ENCODE measurements at places on chromosomes 12 and 14.

- DNase-seq, result no peak
Measured at GRCh38 chr12:9607716-9608115, at the start of gene KLRB1. Gene KLRB1, minus strand, starts transcription at chr12:9607916. Its CDS starts 77 bp downstream, at chr12:9607839.

GRCh38 chr12:70043490-70044138 lies 199.6 kb upstream of the CNOT2 start:
- DNase-seq, result no peak

- no peak for DNase-seq
Measured at GRCh38 chr14:92529903-92530302, 16.3 kb downstream of the RIN3 start.

DNA sequence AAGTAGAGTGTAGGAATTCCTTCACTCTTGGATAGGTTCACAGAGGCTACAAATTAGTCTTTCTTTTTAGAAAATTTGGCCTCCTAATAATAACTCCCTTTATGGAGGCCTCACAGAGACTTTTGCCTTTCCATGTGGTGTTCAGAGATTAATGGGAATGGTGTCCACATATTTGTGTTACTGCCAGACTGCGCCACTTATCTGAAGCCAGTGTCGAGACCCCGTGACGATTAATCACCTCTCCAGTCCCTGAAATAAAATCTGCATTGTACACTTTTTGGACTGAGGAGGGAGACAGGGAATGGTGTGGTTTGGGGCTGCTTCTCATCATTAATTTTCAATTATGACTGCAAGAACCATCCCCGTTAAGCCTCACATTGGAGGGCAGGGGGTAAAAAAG lies 980.5 kb downstream of the FLRT2 start:
- no peak for DNase-seq

DNA sequence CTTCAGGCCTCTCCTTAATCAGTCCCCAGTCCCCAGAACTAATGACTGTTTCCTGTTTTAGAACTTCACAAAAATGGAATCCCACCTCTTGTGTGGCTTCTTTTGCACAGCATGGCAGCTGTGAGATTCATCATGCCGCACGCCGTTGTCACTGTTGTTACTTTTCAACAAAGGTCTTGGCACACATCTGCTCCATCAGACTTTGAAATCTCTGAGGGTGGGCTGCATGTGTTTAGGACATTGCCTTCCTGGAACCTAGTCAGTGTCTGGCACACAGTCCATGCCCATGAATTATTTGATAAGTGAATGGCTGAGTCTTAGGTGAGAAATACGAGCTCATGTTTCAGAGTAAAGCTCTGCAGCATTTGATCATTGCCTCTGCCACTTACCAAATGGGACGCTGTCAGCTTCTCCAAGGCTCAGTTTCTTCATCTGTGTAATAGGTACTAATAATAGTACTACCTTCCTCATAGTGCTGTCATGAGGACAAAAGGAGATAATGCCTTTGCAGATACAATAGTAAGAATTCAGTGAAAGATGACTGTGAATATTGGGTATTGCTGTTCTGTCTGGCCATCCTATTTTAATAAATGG lies 90.4 kb downstream of the SRRM4 start:
- no peak for DNase-seq

DNA sequence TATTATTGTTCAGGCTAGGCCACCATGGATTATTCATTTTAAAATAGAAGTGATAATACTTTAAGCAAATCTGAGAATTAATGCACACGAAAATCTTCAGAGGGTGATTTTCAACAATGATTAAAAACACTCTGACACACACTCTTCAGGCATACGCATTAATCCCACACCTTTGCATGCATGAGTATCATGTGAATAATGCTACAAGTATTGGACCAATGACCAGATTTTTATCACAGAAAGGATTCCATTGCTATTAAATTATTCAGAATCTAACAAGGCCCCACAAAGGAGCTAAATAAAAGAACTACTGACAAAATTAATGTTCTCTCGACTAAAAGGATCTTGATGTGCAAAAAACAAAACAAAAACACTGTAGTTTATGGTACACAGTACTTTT lies 11.1 kb downstream of the EPS8 start:
- DNase-seq, result no peak

- DNase-seq, result no peak
Measured at GRCh38 chr12:20274008-20274407, 94.3 kb upstream of the PDE3A start.

GRCh38 chr12:119870457-119870856 lies 6.7 kb downstream of the CIT start:
- DNase-seq, result no peak

DNA sequence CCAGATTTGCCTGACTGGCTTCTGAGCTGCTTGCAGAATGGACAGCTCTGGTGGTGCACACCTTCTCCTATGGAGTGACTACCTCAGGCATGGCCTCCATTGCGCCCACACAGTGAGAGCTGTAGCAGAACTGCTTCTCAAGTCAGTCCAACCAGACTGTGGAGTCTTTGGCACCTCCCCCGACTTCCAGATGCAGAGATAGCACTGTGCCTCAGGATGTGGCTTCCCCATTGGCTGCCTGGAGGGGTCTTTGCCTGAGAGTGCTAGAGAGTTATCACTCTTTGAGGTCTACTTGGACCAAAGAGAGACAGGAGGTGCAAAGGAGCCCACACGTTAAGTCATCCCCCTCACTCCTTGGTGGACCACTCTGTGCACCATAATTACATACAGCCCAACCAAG lies 44.8 kb upstream of the FRS2 start:
- no peak for DNase-seq

GRCh38 chr14:75636100-75636692 lies 24.5 kb downstream of the ERG28 start:
- no peak for DNase-seq

- DNase-seq, result no peak
Measured at GRCh38 chr12:39095636-39096330, 190.4 kb upstream of the CPNE8 start.

GRCh38 chr12:8544295-8544694 lies 3.6 kb upstream of the CLEC4E start:
- DNase-seq, result no peak

- no peak for DNase-seq
Measured at GRCh38 chr14:91142214-91142668, 28.4 kb downstream of the DGLUCY start.

DNA sequence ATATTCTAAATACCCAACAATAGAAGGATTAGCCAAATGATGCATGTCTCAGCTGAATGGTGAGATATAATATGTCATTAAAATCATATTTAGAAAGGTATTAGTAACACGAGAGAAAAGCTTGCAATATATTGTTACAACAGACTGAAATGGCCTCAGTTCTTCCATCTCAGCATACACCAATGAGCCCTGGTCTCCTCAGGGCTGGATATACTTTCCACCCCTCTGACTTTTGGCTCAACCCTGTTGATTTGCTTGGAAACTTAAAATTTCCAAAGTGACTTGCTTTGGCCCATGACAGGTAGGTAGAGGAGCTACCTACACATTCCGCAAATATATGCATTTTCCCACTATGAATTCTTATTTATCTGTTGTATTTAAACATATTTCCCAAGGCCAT lies 908.1 kb upstream of the TMEM132C start:
- DNase-seq, result no peak

GRCh38 chr14:80278293-80279023 lies 67.2 kb upstream of the DIO2 start:
- no peak for DNase-seq

Data from NCI-H2081 treated with DMSO at 0.1 percent for 48 hours (cell line).